ENCODE measurements at places on chromosomes 3 and 15.

DNA sequence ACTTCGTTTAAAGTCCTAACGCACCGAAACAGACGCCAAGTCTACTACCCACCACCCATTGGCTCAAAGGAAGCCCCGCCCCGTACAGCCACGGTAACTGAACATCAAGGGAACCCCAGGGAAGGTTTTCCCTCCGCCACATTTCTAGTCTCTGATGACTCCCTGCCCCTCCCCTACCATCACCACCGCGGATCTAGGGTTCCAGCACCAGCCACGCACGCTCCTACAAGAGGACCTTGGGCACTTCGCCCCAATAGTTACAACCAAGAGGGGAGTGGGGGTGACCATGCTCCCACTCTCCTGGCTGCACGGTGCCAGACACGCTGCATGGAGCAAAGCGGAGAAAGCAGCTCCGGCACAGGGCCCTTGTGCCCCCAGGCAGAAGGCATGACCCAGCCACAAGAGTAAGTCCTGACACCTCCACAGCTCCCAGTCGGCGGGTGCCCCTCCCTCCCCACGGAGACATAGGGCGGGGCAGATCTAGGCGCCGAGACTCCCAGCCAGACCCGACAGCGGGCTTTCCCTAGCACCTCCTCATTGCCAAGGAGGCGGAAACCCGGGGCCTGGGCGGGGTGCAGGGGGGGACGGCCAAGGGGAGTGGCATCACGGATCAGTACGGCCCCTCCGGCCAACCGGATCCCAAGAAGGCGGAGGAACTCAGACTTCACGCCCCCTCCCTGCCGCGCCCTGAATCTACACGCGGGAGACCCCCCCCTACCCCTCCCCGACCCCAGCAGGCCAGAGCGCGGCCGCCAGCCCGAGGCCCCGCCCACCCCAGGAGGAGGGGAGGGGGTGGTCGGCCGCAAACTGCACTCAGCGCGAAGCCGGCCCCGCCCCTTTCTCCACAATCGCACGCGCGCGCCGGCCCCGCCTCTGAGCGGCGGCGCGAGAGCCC is 936 bp downstream of the SIN3A start:
- DNase-seq: peak; percentile 99

- no peak for DNase-seq
Measured at GRCh38 chr15:97661796-97662195, 298.7 kb upstream of the ARRDC4 start.

DNA sequence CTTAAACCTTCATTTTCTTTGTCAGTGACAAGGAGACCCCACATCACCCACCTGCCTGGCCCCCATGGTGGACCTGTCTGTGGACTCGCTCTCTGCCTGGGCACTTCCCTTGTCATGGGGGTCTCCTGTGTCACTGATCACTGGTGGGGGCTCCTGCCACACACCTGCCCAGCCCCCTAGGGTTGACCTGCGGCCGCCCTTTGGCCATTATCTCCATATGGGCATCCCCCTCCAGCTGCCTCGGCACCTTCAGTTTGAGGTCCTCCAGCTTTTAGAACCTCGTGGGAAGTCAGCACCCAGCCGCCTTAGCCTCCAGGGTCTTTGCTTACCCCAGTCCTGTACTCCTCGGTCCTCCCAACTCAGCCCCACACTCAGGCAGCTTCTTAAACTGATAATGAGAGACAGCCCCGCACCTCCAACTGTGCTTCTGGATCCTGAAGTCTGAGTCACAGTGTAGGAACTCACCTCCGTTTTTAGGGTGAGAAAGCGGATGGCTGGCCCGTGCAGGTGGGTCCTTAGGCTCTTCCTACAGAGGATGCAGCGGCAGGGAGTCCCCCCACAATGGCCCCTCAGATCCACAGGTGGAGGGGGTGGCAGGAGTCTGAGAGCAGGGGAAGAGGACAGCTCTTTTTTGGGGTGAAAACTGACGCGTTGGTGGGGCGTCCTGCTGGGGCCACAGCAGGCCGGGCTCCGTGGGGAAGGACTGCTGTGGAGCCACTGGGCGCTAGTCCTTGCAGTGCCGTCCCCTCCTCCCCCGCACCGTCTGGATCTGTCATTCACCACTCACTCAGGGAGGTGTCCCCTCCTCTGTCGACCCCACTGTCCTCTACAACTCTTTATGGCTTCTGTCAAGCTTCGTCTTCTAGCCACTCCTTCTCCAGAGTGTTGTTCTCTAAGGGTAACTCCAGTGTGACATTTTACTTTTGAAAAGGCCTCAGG is 8.7 kb upstream of the PRR23E start:
- DNase-seq: no peak

- no peak for DNase-seq
Measured at GRCh38 chr3:43011638-43012037, 32.5 kb downstream of the GASK1A start.

DNA sequence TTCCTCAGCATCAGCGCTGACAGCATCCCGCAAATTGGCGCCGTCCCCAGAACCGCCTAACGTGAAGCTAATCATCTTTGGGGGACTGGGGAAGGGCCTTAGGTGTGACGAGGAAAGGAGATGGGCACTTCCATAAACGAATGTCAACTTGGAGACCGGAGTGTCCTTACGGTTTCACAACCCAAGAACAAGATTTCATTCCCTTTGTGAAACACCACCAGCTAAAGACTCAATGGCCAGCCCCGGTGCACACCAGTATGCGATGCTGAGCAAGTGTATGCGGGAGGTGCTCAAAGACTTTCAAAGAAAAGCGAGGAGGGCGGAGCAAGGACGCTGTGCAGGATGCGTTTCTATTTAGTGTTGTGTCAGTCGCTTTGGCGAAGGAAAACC is 759 bp upstream of the TTBK2 start:
- DNase-seq: peak; percentile 64

DNA sequence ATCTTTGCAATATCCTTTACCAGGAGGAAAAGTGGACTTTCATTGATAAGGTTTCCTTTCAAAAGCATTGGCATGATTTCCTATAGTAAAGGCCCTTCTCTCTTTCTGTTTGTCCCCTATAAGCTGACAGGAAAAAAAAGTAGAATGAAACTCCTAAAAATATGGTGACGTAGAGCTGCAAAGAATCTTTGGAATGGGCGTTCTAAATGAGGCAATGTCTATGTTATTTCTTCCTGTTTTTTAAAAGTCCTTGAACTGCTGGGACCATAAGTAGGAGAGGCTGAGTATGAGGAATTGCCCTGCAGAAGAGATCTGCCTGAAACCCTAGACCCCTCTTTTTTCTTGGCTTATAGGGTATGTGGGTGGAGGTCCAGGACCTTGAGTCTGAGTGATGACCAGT is 17.2 kb downstream of the ST3GAL6 start:
- no peak for DNase-seq

DNA sequence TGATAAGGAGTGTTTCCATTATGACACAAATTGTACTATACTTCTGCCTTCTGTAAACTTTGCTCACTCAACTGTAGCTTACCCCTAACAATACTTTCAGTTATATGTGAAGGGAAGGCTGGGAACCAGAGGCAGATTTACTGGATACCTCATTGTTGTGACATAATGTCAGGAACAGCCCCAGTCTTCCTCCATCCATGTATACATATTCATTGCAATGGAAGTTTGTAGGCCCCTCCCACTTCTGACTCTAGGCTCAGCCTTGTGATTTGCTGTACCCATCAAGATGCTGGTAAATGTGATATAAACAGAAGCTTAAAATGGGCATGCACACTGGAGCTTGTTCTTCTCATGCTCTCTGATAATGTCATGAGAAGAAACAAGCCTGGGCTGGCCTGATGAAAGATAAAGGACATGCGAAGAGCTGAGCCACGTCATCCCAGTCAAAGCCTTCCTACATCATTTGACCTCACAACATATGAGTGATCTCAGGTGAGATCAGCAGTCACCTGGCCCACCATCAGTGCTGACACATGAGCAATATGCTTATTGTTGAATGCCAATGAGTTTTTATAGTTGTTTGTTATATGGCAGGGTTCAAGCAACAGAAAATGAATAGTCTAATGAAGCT is 267.8 kb downstream of the GAP43 start:
- no peak for DNase-seq

- no peak for DNase-seq
Measured at GRCh38 chr3:16359331-16359730, 94.3 kb downstream of the OXNAD1 start.

GRCh38 chr3:30655187-30655812 is 48.9 kb downstream of the TGFBR2 start:
- DNase-seq: peak; percentile 65

- peak; percentile 93 for DNase-seq
Measured at GRCh38 chr15:76139368-76140073, 79.7 kb downstream of the TMEM266 start.

DNA sequence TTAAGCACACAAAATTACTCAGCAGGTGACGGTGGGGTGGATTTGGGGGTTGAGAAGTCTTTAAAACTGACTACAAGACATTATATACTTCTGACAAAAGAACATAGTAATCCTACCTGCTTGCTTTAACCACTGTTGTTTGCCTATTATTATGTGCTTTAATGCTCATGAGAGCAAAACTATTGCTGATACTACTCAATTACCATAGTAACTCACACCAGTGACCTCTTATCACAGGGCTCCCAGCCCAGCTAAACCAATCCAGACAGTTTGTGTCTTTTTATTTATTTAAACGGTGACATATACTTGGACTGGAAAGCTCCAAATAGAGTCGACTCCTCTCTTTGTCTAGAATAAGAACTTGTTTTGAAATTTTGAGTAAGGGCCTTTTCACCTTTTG is 42.8 kb upstream of the FEZF2 start:
- no peak for DNase-seq

DNA sequence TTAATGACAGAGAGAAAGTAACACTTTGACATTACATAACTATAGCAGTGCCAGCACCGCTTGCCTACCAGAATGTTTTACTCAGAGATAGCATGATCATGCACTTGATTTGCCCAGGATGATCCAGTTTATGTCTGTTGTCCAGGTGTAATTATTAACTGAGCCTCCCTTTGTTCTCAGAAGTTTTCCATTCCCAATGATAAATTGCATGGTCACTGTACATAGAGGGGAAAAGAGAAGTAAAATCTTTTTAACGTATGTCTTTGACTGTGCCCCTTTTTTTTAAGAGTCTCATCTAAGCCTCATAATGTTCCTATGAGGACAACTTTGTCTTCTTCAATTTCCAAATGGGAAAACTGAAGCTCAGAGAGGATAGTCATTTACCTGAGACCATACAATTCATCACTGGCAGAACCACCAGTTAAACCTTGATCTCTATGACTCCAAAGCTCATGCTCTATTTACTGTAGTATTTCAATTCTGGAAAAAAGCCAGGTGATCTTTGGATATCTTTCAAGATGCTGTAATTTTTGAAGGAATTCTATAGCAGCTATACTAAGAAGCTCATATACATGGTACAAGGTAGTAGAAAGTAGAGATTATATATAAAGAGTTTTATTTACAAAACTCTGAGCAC is 25.1 kb downstream of the C3orf85 start:
- DNase-seq: no peak

GRCh38 chr3:12342151-12342550 is 53.3 kb downstream of the PPARG start:
- DNase-seq: no peak

DNA sequence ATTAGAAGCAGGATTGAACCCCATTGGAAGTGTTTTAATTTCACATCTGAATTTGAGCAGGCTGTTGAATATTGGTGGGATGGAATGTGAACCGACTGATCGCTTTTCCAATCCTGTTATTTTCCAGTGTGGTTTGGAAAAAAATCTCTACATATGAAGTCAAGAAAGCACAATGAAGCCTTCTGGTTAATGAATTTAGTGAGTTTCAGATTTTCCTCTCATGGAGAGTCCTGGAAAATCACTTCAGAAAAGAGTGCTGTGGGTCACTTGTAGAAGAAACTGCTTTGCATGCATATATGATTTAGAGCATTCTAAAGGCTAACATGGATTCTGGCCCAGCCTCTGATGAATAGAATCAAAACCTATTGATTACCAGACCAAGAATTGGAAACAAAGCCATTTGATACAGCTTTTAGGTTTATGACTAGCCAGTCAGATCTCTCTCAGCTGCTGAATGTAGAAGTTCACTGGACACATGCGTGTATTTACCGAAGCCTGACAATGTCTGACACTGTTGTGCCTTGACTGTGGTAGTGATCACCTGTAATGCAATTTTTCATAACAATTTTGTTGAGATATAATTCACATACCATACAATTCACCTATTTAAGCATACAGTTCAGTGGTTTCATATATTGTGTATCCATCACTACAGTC is 121.9 kb downstream of the FNDC3B start:
- DNase-seq: no peak

DNA sequence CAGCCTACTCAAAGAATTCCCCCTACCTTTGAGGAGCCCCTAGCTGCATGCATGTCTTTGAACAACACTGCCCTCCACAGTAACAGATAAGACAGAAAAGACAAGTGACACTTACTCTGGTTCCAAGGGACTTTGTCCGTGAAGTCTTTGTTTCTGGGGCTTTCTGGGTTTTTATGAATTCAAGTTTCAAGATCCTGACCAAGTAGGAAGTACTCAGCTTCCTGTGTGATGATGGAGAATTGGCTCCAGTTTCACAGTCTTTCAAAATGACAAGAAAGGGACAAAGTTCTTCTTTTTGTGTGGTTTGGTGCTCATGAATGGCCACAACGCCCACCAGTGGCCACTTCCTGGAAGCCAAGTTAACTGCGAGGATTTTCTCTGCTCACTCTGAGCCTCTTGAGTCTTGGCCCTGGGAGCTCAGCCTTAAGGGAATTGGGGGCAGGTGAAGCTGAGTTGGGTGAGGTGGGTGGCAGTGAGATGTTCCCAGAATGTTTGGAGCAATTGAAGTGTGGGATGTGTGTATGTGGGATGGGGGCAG is at the start of gene CCR1:
CCR1 (minus strand) TSS at position 147 of the 538 bp plus-strand sequence. CDS start 4,000 bp downstream, outside the sequence.
- DNase-seq: peak; percentile 92

GRCh38 chr15:38666865-38667510 is 102.4 kb upstream of the RASGRP1 start:
- DNase-seq: no peak

- DNase-seq: no peak
Measured at GRCh38 chr3:34141841-34142337, 343.5 kb downstream of the PDCD6IP start.

DNA sequence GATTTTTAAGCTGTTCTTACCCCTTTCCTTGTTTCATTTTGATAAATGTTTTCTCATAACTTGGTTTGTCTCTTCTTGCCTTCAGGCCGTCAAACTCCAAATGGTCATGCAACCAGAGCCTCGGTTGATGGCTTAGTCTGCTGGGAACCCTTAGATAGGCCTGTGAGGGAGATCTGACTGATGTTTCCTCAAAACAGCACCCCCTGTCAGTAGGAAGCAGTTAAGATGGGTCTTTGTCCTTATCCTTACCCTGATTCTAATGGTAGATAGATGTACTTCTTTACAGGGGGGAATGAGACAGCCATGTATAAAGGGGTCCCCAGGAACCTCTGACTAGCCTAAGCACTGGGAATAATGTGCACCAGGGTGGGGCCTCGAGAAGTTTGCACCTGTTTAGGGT is 16.3 kb upstream of the OR5H1 start:
- no peak for DNase-seq

DNA sequence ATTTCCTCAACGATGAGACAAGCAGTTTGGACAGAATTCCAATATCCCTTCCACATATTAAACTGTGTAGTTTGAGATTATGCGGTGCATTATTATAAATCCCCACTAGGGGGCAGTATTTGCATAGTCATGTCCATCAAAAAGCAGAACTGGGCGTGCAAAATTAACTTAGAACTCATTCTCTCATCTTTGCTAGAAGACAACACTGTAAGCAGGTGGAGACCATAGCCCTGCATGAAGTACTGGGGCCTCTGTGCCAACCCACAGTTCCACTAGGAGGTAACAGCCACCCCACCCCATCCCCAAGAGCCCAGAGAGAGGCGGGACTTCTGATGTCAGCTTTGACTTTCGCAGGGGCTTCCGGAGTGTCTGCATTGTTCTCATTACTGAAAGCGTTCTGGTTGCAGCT is 106.6 kb upstream of the TMC3 start:
- DNase-seq: peak; percentile 10

GRCh38 chr15:88882785-88883184 is 12.6 kb downstream of the HAPLN3 start:
- no peak for DNase-seq
